Left ventricle myocardium superior (tissue), 1 donor: ENCODE measurements at places on chromosomes 5 and 9. TPM values are rescaled to one million over a fixed set of nuclear protein-coding genes. Genes with fewer than 3 reads are reported as not detected.

- DNase-seq, result peak; percentile 65
Observed at GRCh38 chr5:181044662-181045305, 4.7 kb downstream of the BTNL9 start.

DNA sequence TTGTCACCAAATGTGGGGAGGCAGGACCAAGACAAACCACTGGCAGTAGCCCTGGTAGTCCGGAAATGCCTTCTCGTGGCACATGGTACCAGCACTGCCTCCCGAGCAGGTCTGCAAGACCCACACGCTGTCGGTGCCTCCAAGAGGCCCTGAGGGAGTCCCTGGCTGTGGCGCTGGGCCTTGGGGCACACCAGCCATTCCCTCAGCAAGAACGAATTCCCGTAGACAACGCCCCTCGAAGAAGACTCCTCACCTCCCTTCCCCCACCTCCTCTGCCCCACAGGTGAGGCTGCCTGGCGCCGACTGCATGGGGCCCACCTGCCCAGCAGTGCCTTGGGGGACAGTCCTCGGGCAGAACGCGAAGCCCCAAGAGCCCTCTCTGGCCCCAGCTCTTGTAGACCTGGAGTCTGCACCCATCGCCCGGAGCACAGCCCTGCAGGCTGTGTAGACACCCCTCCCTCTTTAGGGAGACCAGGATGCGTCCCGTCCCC lies 56.0 kb downstream of the EXD3 start:
- no peak for DNase-seq

GRCh38 chr9:99093492-99093791 lies 11.5 kb upstream of the TGFBR1 start:
- no peak for DNase-seq

GRCh38 chr5:9174446-9174845 lies 371.4 kb downstream of the SEMA5A start:
- no peak for DNase-seq

DNA sequence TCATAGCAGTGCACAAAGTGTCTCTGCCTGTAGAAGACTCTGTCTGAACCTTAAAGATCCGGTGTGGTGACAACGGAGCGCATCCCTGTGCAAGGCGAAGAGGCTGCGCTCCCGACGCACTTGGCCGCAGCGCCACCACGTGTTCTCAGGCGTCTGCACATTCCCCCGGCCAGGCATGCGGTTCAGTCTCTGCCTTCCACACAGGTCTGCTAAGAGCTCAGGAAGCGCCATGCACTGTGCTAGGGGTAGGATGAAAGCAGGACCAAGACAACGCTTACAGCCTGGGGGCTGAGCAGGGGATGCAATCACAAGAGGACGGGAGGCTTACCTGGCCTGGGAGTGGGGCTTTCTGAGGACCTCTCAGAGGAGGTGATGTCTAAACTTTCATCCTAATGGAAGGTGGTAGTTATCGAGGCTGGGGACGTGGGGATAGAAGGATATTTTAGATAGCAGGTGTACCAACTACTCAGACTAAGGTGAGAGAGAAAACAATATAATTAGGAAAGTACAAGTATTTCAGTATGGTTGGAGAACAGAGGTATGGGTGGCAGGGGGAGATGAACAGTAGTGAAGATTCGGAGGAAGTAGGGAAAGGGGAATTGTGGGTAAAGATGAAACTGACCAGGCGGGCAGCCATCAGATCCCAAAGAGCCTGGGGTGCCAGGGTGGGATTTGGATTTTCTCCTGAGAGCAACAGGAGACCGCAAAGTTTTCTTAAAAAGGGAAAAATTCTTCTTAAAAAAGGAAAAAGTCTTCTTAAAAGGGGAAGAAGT lies 13.3 kb downstream of the CAPSL start:
- peak; percentile 61 for DNase-seq

Gene SPATA24
- total RNA-seq, result 17.3 TPM

DNA sequence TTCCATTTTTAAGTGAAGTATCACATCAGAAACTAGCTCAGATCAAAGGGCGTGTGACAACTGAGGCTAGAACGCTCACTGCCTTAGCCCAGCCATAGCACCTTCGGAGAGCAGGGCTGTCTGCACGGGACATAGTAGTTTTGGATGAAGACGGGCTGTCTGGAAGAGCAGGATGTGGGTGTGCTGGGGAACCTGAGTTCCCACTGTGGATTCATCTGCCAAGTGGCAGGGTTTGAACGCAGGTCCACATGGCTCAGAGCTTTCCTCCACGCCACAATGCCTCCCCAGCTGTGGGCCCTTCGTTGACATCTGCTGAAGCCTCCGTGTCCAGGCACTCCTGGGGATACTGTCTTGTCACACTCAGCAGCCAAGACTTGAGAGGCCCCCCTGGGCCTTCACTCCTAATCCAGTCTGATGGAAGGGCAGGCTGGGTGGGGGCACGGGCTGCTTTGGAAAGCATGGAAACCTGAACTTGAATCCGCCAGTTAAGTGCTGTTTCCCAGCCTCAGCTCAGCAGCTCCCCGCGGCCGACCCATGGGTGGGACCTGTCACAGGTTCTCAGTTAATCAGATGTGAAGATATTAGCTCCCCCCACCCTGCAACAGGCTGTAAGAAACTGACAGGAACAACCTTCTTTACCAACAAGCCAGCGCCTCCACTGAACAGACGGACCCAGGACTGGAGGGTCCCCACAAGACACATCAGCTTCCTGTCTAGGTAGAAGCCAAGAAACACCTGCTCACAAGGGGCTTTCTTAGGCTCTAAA lies 228.1 kb downstream of the FANCC start:
- no peak for DNase-seq

Gene NXNL2
- total RNA-seq, result not detected

GRCh38 chr5:77852514-77853352 lies 76.6 kb upstream of the TBCA start:
- DNase-seq, result peak; percentile 76

DNA sequence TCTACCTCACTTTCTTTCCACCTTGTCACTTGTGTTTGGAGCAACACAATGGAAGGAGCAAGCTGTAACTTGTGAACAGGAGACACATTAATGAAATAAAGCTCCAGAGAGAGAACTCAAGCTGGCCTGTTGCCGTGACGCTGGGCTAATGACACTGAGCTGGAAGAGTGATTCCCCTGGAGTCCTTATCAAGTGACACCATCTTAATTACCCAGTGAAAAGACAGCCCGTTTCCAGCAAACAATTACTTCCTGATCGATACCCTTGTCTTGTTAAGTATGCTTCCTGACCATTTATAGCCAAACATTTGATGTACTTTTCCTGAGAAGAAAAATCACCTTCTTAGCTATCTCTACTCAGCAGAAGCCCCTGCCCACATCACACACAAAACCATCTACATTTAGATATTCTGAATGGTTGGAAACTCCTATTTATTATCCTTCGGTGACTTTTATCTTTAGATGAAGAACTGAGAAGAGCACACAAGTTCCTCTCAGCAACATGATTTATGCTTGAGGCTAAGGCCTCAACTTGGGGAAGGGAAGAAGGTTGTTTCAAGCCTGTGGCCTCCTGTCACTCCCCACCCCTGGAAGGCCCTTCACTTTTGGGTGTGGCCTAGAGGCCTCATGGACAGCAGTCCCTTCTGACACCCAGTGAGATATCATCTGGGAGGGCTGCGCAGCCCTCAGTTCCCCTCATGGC lies 34.1 kb downstream of the CRHBP start:
- no peak for DNase-seq

DNA sequence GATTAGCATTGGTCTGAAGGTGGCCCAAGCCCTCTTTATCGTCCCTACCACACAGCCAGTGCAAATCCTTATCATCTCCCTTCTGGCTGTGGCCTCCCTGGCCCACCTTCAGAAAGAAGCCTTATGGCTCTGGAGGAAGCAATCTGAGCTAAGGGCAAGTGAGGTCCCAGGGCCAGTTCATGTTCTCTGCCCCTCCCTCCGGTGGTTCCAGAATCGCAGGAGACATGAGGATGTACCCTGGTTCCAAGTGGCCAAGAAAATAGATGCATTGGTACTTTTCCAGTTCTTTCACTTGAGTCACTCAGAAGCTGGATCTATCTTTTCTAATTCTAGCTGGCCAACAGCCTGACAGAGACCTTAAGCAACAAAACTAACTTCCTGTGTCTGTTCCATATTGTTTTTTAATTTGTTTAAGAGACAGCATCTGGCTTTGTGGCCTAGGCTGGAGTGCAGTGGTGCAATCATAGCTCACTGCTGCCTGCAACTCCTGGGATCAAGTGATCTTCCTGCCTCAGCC lies 60.7 kb downstream of the LHFPL2 start:
- DNase-seq, result peak; percentile 38

Gene ADGRV1
- total RNA-seq, result not detected

DNA sequence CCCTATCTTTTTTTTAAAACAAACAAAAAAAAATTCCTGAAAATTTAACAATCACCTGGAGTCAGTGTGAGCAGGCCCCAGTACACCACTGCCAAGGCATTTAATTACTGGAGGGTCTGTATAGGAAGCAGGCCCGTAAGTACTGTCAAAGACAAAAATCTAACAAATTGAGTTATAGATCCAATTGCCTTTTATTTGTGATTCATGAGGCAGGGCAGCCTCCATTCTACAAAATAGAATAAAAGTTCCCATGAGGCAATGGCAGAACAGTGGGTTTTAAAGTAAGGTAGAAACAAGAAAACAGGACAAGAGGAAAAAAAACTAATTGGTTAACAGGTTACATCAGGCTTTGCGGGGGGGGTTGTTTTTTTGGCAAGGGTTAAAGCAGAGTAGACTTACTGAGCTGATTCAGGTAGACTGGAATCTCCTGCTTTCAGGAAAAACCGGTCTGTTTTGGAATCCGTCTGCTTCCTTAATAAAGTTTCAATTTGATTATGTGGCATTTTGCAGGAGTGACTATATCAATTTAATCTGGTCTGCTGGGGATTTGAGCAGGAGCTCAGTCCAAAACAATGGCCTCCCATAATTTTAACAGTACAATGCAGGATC lies 48.9 kb downstream of the AUH start:
- no peak for DNase-seq

Gene NUTM2G
- not detected for total RNA-seq

- DNase-seq, result no peak
Observed at GRCh38 chr5:96209829-96210228, 223.2 kb downstream of the PCSK1 start.

DNA sequence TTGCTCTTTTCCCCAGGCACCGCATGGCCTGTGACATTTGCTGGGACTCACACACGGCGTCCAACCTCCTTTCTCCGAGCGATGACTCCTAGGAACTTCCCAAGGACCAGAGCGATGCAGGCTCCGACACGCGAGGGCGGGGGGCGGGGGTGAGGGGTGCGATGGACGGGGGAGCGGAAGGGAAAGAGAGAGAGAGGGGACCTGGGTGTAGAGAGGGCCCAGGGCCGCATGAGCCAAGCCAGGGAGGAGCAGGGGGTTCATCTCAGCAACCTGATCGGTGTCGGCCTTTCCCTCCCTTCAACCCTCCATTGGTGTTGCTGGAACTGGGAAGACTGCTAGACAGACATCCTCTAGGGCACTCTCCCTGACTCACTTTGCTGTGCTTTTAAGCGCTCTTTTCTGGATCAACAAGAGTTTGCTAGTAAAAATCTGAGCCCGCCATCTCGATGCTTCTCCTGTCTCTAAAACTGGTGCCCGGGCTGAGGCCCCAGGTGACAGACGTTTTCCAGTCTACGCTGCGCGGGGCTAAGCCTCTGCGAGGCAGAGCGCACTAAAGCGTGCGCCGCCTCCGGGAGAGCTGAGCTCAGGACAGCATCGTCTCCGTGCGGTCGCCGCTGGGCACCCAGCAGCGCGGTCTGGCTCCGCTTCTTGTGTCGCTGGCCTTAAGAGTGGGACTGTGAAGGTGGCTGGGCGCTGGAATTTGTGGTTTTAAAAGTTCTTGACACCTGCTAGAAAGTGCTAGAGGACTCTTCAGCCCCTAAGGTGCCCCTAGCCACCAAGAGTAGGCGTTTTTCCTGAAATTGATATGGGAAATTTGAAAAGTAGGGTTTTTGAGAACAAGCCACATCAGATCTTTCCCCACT lies 1.0 kb upstream of the TSLP start:
- peak; percentile 51 for DNase-seq

GRCh38 chr5:5031665-5032064 lies 108.5 kb upstream of the ADAMTS16 start:
- no peak for DNase-seq

DNA sequence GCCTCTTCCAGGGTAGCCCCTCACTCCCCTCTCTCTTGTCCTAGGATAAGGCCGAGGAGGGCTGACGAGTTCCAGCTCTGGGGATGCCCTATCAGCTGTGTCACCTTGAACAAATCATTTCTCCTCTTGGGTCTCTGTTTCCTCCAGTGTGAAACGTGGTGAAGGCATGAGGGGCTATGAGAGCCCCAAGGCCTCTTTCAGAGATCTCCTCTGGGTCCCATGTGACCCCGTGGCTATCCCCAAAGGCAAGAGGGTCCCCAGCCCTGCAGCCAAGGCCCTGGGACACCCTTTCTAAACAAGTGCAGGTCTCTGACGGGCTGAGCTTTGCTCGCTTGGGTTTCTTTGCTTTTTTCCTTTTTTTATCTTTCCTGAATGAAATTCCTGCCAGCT lies 25.5 kb upstream of the SPTLC1 start:
- DNase-seq, result no peak
